Lower lobe of right lung (tissue), 2 donors: ENCODE measurements at places on chromosomes 11 and 22.

GRCh38 chr11:11806586-11806985 lies 35.2 kb upstream of the USP47 start:
- DNase-seq: no peak

- DNase-seq: no peak
Measured at GRCh38 chr11:66823700-66824099, 19.5 kb upstream of the RCE1 start.

DNA sequence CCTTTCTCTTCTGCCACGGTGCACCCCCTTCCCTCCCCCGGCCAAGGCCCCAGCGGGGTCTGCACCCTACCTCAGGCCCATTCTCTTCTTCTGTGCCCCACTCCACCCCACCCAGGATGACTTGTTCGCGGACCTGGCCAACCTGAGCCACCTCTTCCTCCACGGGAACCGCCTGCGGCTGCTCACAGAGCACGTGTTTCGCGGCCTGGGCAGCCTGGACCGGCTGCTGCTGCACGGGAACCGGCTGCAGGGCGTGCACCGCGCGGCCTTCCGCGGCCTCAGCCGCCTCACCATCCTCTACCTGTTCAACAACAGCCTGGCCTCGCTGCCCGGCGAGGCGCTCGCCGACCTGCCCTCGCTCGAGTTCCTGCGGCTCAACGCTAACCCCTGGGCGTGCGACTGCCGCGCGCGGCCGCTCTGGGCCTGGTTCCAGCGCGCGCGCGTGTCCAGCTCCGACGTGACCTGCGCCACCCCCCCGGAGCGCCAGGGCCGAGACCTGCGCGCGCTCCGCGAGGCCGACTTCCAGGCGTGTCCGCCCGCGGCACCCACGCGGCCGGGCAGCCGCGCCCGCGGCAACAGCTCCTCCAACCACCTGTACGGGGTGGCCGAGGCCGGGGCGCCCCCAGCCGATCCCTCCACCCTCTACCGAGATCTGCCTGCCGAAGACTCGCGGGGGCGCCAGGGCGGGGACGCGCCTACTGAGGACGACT lies 15.9 kb downstream of the RTN4RL2 start:
- DNase-seq: peak; percentile 71

GRCh38 chr11:44351898-44352498 lies 42.1 kb upstream of the ALX4 start:
- DNase-seq: no peak

- peak; percentile 66 for DNase-seq
Measured at GRCh38 chr11:65968600-65969482, 7.3 kb downstream of the SART1 start.

DNA sequence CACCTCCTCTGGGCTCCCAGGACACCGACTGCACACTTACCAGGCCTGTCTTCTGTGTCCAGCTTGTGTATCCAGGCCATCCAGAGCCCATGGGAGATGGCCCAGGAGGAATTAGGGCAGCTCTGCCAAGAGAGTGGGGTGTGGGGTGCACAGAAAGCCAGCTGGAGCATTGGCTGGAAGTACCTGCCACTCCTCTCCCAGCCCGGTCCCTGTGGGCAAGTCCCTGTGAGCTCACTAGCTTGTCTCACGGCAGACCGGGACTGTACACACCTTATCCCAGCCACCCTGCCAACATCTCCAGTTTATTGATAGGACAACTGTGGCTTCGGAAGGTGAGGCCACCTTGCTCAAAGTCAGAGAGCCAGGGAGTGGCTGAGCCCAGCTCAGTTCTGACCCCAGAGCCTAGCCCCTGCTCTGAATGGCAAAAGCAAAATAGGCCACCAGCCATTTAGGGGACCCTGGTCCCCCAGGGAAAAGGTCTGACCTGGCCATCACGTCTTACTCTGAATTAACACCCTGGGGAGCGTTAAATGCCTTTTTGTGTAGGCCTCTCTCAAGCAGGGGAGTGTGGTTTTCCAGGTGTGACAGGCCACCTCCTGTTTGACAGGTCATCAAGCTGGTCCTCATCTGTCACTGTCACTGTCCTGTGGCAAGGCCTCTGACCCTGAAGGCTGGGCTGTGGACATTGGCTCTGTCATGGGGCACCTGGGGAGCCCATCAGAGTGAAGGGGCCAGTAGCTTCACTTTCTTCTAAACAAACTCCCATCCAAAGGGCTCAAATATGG lies 15.1 kb downstream of the UQCR10 start:
- DNase-seq: peak; percentile 54

DNA sequence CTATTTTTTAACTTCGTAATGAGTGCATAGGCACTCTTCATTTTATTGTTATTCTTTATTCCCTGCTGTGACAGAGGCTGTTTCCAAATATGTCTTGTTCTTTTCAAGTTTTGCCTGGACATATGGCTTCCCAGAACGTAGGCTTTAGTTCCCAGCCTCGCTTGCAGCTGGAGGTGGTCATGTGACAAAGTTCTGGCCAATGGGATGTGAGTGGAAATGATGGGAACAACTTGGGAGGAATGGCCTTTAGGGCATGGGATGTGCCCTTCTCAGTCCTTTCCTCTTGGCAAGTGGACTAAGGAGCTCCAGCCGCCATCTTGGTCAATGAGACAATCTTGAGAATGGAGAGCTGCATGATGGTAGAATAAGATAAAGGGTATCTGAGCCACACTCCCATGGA lies 70.8 kb upstream of the EIF3D start:
- DNase-seq: no peak
